ENCODE measurements at places on chromosomes 2 and 18.
A peak's percentile ranks its signal among the peaks of the same experiment; 100 is the strongest.

- no peak for DNase-seq
Measured at GRCh38 chr2:238106339-238106697, 6.2 kb downstream of the ESPNL start.

GRCh38 chr18:35477974-35478373 is 19.8 kb downstream of the INO80C start:
- DNase-seq, result no peak

DNA sequence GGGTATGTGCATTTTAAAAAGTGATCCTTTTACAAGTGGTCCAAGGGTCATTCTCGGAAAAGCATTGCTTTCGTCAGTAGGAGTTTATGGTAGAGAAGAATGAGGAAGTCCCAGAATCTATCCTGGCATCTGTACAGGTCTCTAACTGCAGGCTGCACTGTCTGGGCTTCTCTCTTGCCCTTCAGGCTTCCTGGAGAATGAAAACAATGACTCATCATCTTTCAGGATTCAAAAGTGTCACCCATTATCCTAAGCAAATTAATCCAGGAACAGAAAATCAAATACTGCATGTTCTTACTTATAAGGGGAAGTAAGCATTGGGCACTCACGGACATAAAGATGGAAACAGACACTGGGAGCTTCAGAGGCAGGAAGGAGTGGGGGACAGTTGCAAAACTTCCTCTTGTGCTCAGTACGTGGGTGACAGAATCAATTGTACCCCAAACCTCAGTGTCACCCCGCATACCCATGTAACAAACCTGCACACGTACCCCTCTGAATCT is 60.2 kb upstream of the TXNDC2 start:
- peak; percentile 82 for DNase-seq

DNA sequence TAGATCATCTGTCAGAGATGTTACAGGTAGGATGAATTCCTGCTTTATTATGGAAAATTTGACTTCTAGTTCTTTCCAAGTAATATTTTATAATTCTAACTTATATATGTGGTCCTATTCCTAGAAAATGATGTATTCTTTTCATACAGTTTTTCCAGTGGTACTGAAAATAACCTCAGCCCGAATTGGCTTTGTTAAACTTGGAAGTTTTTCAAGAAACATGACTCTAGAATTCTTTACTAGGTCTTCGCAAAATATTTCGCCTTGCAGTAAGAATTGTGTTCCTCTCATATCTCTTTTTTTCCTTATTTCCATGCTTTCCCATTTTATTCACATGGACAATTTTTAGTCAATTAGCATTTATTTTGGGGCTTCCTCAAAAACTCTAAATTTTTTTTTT is 60.5 kb downstream of the BMPR2 start:
- no peak for DNase-seq

GRCh38 chr2:181374781-181375675 is 82.2 kb upstream of the ITGA4 start:
- no peak for DNase-seq

DNA sequence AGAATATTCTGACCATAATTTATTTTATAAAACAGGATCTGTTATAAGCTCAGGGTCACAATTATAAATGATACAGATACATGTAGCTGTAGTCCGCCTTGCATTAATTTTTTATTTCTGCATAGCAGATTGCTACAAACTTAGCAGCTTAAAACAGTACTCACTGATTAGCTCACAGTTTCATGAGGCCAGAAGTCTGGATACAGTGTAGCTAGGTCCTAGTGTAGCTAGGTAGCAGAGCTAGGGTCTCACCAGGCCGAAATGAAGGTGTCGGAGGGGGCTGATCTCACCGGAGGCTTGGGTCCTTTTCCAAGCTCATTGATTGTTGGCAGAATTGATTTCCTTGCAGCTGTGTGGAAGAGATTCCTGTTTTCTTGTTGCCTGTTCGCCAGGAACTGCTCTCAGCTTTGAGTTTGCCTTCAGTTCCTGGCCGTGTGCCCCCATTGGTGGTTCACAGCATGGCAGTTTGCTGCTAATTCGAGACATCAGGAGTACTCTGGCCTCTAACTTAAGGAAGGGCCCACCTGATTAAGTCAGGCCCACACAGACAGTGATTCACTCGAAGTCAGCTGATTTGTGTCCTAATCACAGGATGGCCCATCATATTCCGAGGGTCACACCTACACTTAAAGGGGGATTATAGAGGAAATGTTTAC is 18.4 kb downstream of the NAPG start:
- no peak for DNase-seq

GRCh38 chr18:73987247-73987980 is 160.2 kb downstream of the FBXO15 start:
- DNase-seq, result no peak

DNA sequence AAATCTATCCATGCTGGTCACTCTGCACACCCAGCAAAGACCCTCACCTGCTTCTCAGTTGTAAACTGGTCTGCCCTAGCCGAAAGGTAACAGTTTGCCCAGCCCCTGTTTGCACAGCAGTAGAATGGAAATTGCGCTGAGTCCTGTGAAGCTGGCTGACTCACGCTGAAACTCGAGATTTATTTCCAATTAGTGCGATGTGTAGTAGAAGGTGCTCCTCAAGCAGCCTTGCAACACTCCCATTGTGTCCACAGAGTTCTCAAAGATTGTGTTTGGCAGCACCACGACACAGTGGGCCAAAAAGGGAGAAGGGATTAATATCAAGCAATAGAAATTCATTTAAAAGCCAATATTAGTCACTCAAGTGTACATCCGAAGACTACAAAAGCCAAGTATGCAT is 21.7 kb upstream of the APCDD1 start:
- DNase-seq, result no peak

DNA sequence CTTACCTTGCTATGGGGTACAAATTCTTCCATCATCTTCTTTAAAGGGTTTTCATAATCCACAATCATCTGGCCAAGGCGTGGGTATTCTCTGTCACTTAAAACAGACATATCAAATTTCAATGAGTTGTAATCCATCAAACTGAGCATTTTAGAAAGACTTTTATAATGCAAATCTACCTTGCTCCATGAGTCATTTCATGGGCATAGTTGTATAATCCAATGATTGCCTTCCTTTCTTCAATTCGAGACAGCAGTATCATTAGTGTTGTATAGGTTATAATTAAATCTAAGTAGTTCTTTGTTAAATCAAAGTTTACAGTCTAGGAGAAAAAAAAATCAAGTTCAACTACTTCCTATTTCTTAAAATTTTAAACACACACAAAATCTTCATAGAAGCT is 36.3 kb downstream of the NCKAP1 start:
- DNase-seq, result no peak

GRCh38 chr2:47598476-47598875 is 184.5 kb upstream of the MSH6 start:
- DNase-seq, result no peak

- no peak for DNase-seq
Measured at GRCh38 chr18:13427354-13427753, 208.8 kb downstream of the LDLRAD4 start.

DNA sequence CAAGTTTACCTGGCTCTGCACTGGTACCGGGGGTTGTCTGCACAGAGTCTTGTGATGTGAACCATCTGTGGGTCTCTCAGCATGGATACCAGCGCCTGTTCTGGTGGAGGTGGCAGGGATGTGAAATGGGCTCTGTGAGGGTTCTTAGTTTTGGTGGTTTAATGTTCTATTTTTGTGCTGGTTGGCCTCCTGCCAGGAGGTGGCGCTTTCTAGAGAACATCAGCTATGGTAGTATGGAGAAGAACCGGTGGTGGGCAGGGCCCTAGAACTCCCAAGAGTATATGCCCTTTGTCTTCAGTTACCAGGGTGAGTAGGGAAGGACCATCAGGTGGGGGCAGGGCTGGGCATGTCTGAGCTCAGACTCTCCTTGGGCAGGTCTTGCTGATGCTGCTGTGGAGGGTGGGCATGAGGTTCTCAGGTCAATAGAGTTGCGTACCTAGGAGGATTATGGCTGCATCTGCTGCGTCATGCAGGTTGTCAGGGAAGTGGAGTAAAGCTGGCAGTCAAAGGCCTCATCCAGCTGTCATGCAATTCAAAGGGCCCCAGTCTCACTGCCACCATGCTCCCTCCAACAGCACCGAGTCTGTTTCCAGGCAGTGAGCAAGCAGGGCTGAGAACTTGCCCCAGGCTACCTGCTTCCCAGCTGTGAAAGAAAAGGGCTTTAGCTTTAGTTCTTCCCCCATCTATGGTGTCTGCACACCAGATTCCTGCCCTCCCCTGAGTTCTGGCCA is 278.0 kb downstream of the METTL4 start:
- no peak for DNase-seq

DNA sequence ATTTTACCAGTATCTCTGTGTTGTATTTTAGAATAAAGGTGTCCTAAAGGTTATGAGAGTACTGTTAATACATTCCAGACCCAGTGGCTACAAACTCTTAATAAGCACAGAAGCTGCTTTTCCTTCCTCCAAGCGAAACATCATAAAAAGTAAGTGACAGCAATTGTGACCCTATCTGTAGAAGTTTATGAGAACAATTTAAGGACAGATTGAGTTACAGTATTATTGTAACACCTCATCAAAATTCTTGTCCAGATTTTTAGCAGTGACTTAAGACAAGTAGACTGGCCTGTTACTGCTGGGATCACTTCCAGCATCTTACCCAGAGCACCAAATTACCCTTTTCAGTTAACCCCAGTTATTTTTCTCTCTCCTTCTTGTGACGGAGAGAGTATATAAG is 154.6 kb downstream of the ERBB4 start:
- no peak for DNase-seq

Measured in Caco-2 (cell line).